GM23248 (cell line): ENCODE measurements at places on chromosomes 4 and X.

GRCh38 chrX:20066968-20067708, 49.6 kb downstream of the MAP7D2 start:
- DNase-seq: peak; percentile 69

- peak; percentile 51 for DNase-seq
These were observed 47.8 kb downstream of the ACOX3 start for GRCh38 chr4:8392591-8393190.

DNA sequence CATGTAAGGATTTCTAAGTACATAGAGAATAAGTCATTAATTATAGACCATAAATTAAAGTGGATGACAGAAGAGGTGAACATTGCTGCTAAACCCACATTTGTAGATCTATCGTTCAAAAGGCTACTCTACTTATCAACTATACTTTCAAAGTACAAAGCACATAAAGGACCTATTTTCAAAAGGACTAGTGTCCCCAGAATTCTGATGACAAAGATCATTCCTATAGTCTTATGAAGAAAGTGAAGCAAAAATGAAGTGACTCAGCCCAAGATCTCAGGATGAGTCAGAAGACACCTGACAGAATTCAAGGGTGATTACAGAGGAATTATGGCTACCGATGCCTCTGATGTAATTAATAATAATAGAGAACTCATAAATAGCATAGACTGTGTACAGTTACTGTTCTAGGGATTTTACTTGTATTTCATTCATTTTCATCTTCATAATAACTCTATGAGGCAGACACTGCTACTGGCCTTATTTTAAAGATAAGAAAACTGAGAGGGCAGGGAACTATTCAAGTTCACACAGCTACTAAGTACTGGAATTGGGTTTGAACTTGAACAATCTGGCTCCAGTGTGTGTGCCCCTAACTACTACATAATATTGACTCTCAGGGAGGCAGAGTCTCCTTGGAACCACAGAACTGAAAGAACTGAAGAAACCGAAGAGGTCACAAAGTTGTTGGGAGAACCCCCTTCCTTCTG, 17.1 kb downstream of the USP46 start:
- peak; percentile 67 for DNase-seq

DNA sequence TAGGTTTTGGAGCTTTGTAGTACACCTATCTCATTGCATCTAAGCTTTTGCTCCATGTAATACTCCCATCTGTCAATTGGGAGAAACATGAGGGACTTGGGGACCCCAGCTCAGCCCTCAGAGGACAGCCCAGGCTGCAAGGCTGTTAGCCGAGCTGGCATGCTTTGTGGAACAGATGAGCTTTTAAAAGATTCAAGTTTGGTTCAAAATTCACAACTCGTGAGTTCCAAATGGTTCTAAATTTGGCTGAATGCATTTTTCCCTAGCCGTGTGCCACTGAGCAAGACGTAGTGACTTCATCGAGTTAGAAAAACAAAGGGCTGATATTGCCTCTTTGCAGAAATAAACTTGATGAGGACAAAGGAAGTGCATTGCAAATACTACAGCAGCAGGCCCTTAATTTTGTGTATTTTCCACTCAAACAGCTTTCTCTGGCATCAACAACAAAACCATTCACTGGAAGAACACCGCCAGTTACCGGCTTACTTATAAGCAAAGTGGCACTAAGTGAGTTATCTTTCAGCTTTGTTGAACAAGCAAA, 165.0 kb upstream of the HS3ST1 start:
- DNase-seq: no peak

GRCh38 chr4:158787709-158788475, 19.1 kb downstream of the FNIP2 start:
- DNase-seq: no peak

DNA sequence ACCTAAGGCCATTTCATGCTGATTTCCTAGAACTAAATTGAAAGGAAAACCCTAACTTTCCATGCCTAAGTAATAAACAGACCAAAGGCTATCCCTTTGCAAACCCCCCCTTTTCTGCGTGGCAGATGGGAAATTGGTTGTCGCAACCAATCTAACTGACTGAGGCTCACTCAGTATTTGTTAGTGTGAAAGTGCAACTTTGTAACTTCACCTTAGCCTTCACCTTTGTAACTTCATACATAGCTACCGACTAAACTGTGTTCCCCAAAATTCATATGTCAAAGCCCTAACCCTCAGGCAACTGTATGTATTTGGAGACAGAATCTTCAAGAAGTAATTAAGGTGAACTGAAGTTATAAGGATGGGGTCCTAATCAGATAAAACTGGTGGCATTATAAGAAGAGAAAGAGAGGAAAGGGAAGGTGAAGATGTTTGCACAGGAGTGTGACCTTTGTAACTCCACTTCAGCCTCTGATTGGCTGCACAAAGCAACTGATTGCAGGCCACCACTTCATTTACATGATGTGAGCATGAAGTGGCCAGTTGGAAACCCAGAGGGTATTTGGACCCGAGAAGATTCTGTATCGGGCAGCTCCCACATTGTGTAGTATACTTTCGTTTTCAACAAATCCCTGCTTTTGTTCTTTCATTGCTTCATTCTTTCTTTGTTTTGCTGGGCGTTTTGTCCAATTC, 4.9 kb upstream of the TMEM33 start:
- no peak for DNase-seq

DNA sequence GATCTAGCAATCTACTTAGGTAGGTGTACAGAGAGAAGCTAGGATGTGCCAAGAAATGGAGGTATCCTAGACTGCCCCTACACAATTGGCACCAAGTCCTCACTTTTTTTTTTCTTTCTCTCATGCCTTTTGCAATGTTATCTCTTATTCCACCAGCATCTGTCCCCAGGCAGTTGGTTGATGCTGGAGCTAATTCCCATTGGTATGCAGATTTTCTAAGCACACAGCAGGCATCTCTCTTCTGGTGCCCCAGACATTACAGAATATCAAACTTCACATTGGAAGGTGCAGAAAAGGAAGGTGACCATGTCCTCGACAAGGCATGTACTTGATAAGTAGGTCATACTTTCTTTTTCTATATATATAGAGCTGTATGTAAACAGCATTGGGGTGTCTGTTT, 21.6 kb downstream of the LUZP4 start:
- DNase-seq: no peak

DNA sequence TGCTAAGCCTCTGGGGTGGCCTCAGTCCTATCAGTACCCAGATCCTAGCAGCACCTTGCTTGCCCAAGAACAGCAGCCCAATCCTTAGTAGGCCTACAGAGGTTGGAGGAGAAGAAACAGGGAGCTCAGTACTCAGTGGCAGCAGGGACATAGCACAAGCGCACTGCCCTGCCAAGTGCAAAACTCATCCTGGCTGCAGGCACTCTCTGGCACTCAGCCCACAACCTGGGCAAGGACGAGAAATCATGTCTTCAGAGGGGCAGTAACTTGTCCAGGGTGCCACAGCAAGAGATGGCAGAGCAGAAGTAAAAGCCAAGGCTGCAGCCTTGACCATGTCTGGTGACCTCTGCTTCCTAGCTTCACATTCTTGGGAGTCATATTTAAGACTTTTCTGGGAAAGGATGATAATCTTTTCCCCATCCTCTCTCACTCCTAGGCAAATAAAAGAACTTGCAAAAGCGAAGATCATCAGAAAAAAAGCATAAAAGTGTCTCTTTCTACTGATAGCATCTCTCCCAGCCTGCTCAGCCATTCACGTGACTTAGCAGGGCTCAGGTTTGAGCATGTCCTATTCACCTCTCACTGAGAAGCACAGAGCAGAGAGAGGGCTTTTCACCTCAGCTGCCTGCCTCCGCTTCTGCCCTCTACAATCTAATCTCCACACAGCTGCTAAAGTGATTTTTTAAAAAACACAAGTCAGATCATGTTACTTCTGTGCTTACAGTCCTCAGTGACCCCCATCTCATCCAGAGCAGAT, 37.2 kb upstream of the MAGEA4 start:
- no peak for DNase-seq

DNA sequence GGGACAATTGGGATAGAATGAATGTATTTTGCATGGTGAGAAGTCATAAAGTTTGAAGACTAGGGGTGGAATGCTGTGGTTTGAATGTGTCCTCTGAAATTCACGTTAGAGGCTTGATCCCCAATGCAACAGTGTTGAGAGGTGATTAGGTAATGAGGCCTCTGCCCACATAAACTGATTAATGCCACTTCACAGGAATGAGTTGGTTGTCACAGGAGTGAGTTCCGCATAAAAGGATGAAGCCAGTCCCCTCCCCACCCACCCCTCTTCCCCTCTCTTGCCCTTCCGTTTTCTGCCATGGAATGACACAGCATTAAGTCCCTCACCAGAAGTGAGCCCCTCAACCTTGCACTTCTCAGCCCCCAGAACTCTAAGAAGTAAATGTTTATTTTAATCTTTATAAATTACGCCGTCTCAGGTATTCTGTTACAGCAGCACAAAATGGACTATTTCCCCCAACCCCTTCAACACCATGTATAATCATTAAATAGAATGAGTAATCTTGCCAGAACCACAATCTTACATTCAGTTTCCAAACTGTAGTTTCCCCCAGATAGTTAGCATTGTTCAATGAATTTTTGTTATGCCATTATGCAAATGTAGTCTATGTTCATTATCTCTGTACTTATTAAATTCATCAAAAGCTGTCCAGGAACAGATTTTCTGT, 5.5 kb upstream of the MMAA start:
- no peak for DNase-seq

GRCh38 chrX:140141444-140142029, 176.2 kb upstream of the CXorf66 start:
- peak; percentile 41 for DNase-seq

- no peak for DNase-seq
These were observed 217.5 kb downstream of the BANK1 start for GRCh38 chr4:102007959-102008425.

DNA sequence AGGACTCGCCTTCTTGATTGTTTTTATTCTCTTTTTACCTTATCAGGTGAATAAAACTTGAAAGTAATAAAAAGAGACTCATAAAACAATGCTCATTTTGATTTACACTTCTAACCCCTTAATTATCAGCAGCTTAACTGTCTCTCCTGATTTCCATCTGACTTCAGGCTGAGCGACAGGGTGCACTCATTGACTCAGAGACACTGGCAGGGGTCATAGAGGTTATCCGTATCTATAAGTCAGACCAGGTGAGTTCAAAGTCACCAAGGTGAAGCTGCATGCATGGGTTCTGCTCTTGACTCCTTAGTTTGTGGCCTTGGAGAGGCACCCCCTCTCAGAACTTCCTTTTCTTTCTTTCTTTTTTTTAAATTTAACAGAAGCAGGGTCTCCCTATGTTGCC, 116.4 kb upstream of the SLC34A2 start:
- no peak for DNase-seq

DNA sequence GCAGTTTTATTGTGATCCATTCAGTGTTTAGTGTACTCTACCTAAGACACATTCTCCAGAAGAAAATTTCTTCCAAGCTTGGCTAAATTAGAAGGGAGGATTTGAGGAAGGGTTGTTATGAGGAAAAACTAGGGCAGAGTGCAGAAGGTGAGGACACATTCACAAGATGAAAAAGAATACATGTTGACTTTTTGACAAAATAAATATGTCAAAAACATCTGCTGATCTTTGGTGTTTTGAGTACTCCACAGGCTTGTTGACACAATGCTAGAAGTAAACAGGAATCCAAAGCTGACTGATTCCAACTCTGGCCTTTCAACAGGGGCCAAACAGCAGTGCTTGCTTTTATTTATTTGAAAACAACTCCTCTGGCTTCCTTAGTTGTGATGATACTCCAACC, 125.8 kb upstream of the SLC7A11 start:
- no peak for DNase-seq

DNA sequence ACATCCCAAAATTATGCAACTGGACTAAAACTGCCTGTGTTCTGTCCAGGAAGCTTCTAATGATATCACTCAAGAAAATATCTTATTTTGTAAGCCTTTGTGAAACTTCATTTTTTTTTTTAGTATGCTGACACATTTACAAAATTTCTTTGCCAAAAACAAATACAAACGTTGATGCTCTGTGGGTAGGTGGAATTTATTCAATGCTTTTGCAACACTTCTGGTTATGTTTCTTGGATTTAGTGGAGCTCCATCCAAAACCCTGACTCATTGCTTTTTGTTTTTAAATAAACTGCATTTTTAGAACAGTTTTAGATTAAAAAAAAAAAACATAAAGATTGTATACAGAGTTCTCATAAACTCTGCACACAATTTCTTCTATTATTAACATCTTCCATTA, 250.9 kb upstream of the MAOA start:
- DNase-seq: no peak

- peak; percentile 65 for DNase-seq
These were observed 70.6 kb downstream of the AR start for GRCh38 chrX:67614423-67614822.

DNA sequence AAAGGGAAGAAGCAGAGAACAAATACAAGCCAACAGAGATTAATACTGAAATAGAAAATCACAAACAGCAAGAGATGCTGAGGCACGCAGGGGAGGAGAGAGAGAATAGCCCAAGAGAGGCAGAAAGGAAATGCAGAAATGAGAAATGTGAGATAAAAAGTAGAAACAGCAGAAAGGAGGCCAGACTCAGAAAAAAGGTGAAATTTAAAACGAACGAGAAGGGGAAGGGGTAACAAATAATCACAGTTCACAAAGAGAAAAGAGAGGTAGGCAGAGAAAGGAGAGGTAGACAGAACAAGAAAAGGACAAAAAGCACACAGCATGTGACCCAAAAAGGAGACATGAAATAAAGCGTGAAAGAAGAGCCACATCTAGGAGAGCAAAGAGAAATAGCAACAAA, 264.4 kb downstream of the CHIC1 start:
- DNase-seq: no peak
